ENCODE measurements at places on chromosomes 2 and 18. TPM values are rescaled to one million over a fixed set of nuclear protein-coding genes. Genes with fewer than 3 reads are reported as not detected.

WNT10A gene
- total RNA-seq, result 2.5 TPM

FTCDNL1 gene
- 0.45 TPM for total RNA-seq

GRCh38 chr2:108403494-108403893 lies 25.7 kb downstream of the SULT1C4 start:
- no peaks in the 10 kb centered on the region for H3K27me3 ChIP-seq
- H3K4me3 ChIP-seq, result no peak overlapping the region
- H3K36me3 ChIP-seq, result no peaks in the 10 kb centered on the region
- no peak overlapping the region for H3K27ac ChIP-seq

GRCh38 chr2:240926516-240927389 lies 20.6 kb downstream of the CROCC2 start:
- no peak for DNase-seq
- peaks cover 14% of the 10 kb centered on the region for H3K4me1 ChIP-seq
- H3K27me3 ChIP-seq, result peaks cover 7% of the 10 kb centered on the region

DNA sequence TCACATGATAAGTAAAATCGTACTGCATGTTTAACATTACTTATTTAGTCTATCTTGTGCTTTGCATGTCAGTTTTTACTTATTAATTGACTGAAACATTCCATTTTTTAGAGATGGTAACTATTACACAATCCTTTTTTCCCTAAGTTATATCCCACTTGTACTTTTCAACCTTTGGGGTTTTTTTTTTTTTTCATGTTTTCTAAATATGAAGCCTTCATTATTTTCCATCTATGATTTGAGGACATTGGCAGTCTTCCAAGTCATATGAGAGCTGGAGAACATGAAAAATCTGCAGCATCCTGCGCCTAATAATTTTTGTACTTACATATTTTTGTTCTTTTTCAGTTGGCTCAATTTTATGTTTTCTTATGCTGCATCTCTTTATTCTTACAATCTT lies 113.9 kb downstream of the MYO1B start:
- H3K27ac ChIP-seq, result no peak overlapping the region
- no peaks in the 10 kb centered on the region for H3K4me1 ChIP-seq
- peaks cover 21% of the 10 kb centered on the region for H3K36me3 ChIP-seq
- no peaks in the 10 kb centered on the region for H3K27me3 ChIP-seq
- no peak overlapping the region for H3K4me3 ChIP-seq

DNA sequence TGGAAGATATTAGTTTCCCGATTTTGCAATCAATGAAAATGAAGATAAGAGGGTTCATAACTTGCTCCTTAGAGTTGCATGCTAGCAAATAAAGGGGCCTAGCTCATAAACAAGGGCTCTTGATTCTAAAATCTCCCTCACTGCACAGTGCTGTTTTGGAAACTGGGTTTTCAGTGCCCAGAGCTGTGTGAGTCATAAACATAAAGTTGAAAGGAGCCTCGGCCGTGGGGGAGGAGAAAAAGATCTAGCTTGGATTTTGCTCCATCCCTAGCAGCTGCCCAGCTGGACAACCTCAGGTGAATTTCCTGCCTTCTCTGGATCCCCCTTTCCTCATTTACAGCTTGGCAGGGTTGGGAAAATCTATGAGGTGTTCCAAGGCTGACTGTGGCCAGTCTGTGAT lies 42.5 kb downstream of the LYPD1 start:
- no peaks in the 10 kb centered on the region for H3K27me3 ChIP-seq
- H3K4me3 ChIP-seq, result no peak overlapping the region
- H3K4me1 ChIP-seq, result peaks cover 19% of the 10 kb centered on the region
- no peak for DNase-seq

GRCh38 chr2:176056406-176056805 lies 27.4 kb downstream of the EVX2 start:
- no peak overlapping the region for H3K4me3 ChIP-seq
- no peaks in the 10 kb centered on the region for H3K27me3 ChIP-seq
- H3K27ac ChIP-seq, result no peak overlapping the region
- no peak for DNase-seq

- H3K4me1 ChIP-seq, result no peaks in the 10 kb centered on the region
- H3K27ac ChIP-seq, result no peak overlapping the region
- peak; percentile 8 for DNase-seq
- H3K36me3 ChIP-seq, result no peaks in the 10 kb centered on the region
- no peak overlapping the region for H3K4me3 ChIP-seq
Observed at GRCh38 chr2:203960811-203961210, 24.2 kb downstream of the ICOS start.

- no peak overlapping the region for H3K4me3 ChIP-seq
- DNase-seq, result no peak
- no peak overlapping the region for H3K27ac ChIP-seq
- H3K27me3 ChIP-seq, result peaks cover 2% of the 10 kb centered on the region
- no peaks in the 10 kb centered on the region for H3K36me3 ChIP-seq
Observed at GRCh38 chr2:234797566-234798250, 154.1 kb upstream of the SH3BP4 start.

DNA sequence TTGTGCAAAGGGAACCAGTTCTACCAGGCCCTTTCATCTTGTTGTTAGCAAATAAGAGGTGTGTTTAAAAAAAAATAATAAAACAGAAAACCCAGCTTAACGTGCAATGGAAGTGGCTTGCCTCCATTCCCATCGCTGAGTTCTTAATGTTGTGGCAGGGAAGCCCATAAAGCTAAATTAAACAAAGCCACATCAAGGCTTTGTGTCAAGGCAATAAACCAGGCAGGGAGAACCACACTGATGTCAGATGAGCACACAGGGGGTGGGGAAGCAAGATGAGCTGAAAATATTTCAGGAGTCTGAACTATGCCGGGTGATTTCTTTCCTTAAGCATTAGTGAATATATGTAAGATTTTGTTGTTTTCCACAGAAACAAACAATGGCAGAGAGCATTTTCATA lies 73.5 kb downstream of the PHLPP1 start:
- no peak overlapping the region for H3K27ac ChIP-seq
- H3K4me1 ChIP-seq, result peaks cover 7% of the 10 kb centered on the region
- H3K4me3 ChIP-seq, result no peak overlapping the region
- no peaks in the 10 kb centered on the region for H3K36me3 ChIP-seq

GRCh38 chr2:126664234-126664633 lies 8.3 kb downstream of the GYPC start:
- H3K27ac ChIP-seq, result no peak overlapping the region
- DNase-seq, result no peak
- H3K27me3 ChIP-seq, result no peaks in the 10 kb centered on the region

- no peak overlapping the region for H3K27ac ChIP-seq
- H3K4me1 ChIP-seq, result no peaks in the 10 kb centered on the region
- peak; percentile 11 for DNase-seq
- no peak overlapping the region for H3K4me3 ChIP-seq
Observed at GRCh38 chr2:222548992-222549391, 106.9 kb downstream of the FARSB start.

Measured in astrocyte (in vitro differentiated cells and primary cell).